ENCODE measurements at places on chromosomes 7 and 10.

- no peak for DNase-seq
Observed at GRCh38 chr10:63286754-63287264, 153.7 kb downstream of the NRBF2 start.

DNA sequence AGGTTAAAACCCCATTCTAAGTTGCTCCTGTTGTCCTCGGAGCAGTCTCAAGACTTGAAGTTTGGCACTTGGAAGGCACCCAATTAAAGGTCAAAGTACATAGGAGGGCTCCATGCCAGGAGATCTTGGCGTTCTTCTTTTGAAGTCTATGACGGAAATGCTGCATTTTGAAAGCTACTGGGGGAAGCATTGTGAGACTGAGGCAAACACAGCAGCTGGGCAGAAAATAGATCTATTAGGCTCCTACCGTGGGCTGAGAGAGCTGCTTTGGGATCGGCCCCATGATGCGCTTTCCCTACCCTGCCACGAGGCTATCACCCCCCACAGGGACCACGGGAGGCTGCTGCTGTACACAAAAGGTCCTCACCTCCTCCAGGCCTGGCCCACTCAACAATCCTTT, 20.0 kb downstream of the KIAA1549 start:
- DNase-seq, result no peak

GRCh38 chr10:59847888-59848287, 58.5 kb downstream of the CCDC6 start:
- no peak for DNase-seq

DNA sequence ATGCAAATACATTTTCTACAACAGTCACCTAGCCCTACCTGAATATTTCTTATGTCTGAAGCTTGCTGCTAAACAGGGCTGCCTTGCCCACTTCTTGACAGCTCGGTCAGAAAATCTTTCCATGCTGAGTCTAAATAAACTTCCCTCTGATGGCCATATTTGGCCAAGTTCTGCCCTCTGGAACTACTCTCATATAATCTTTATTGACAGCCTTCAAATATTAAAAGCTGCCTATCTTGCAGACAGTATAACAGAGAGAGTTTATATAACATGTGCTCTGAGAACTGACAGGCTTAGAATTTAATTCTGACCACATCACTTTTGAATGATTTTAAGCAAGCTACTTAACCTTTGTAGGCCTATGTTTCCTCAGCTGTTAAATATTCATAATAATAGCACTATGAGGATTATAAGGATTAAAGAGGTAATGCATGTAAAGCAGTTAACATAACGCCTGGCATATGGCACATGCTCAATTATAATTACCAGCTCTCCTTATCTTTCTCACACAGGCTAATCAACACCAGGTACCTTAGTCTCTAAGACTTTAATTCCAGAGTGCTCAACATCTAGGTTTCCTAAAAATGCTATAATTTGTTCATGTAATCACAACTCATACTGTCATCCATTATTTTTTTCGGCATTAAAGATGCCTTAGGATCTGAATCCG, 334.1 kb downstream of the HPSE2 start:
- no peak for DNase-seq

- no peak for DNase-seq
Observed at GRCh38 chr7:93030605-93031225, 87.1 kb downstream of the SAMD9 start.

DNA sequence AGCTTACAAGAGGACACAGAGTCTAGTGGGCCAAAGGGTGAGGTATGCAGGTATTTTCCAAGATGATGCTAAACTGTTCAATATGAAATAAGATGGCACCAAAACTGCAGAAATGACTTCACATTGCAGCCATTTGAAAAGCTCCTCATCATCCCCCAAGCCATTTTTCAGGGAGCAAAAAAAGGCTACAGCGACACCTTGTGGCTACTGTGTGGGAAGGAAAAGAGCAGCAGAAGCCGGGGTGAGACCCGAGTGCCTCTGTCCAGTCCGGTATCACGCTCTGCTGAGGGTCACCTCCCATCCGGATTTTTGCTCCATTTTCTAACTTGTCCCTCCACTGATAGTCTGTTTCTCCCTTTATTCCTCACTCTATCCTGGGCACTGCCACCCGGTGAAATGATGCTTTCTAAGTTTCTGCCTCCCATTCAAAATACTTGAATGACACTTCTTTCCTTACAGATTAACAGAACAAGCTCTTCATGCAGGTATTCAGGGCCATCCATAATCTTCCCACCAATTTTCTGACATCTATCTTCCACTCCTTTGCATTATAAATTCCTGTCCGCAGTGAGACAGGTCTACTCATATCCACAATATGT, 220.2 kb downstream of the DGKI start:
- DNase-seq, result peak; percentile 6

GRCh38 chr10:60944058-60944909, at the start of gene RHOBTB1:
Gene RHOBTB1, minus strand, starts transcription at chr10:60944185. Its CDS starts 32,643 bp downstream, at chr10:60911542.
- no peak for DNase-seq

GRCh38 chr7:468681-469562, 50.7 kb downstream of the PDGFA start:
- no peak for DNase-seq

DNA sequence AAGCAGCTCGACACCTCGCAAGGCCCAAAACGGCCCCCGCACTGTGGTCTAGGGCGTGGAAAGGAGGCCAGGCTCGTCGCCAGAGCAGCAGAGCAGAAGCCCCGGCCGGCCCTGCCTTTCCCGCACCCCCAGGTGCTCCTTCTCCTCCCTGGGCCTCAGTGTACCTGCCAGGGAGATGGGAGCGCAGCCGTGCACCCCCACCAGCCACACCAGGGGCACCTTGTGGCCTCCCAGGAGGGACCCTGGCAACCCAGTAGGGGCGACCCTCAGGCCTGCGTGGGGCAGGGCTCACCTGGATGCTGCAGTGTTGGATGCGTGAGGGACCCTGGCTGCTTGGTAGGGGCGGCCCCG, 9.5 kb downstream of the PDGFA start:
- DNase-seq, result no peak

DNA sequence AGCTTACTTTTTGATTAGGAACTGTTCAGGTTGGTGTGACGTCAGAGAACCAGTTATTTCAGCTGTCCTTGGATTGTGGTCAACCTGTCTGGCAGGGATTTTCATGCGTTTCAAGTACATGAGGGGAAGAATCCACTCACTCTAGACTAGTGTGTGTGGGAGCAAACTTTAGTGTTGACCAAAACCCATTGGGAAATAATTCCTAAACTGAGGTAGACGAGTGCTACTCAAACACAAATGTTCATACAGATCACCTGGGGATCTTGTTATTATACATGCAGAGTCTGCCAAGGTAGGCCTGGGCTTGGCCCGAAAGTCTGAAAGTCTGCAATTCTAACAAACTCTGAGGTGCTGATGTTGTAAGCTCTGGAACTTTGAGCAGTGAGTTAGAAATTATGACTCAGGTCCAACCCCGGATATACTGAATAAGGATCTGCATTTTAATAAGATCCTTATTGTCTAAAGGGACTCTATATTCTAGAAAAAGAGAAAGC, 111.1 kb upstream of the CREB5 start:
- DNase-seq, result no peak

DNA sequence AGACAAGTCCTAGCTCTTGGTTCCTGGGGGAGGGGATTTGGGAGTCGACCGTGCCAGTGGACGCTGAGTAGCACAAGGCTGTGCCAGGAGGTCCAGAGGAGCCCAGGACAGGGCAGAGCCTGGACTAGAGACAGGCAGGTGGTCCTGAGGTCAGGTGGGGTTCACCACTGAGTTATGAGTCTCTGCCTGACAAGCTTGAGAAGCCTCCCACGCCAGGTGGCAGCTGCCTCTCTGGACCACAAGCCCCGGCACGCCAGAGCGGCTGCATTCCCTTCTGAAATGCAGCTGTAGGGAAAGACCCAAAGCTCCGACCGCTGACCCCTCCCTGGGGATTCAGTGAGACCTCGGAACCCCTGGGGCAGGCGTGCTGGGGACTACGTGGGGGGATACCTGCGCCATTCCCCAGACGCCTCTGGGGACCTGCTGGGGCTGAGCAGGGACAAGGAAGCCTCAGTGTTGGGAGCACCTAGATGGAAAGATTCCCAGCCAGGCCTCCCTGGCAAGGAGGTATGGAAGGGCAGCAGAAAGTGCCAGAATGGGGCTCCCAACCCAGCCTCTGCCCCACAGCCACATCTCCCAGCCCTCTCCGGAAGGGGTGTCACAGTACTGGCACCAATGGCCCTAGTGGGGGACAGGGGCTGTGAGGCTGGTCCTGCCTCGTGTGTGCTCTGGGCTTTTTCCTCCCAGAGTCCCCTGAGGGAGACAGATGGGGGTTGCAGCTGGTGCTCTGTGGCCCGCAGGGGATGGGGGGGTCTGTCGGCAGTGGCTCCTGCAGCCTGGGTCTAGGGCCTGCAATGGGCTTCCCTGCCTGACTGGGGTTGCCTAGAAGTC, 29.0 kb downstream of the PDGFA start:
- no peak for DNase-seq

DNA sequence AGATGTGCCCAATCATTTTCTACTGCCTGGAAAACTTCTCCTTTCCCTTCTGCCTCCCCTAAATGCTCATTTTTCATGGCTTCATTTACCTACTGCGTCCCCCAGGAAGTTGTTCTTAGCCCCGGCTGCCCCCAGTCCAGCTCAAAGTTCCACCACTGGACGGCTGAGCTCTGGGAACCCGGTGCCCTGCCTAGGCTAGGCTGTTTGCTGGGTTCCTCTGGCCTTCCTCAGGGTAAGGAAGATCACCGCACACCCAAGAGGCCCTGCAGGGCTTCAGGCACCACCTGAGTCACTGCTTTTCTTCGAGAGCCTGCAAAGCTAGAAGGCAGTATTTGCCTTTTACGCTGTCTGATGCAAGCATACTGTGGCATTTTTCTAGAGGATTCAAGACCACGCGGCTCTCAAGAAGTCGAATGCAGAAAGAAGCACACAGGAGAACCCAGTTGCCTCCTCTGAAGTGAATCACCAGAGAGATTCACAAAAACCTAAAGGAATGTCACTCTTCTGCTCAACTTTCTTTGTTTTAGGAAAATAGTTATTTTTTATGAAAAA, 46.7 kb upstream of the ZMIZ1 start:
- DNase-seq, result no peak

GRCh38 chr10:17744341-17744861, 7.6 kb upstream of the TMEM236 start:
- no peak for DNase-seq

DNA sequence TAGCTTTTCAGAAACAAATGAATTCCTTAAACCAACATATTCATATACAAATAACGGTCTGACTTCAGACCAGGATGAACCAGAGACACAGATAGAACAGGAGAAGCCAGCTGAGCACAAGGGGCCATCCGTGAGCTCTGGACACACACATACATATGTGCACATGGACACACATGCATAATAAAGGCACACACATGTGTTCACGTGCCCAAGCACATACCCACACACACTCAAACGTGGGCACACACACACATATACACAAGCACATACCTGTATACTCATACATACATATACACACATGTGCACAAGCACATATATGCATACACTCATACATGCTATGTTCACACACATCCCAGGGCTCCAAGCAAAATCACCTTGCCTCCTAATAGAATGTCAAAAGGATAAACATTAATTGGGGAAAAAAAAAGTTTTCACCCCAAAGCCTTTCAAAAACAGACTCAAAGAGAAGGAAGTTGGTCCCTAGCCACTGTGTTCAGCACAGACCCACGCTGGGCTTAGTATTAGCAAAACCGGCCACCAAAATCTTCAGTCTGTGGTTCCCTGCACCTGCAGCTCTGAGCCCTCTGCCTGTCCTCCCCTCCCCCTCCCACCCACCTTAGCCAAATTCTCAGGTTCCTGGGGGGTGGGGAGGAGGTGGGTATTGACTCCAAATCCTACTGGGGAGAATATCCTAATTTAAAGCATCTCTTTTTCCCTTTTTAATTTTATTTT, 100.4 kb upstream of the MACROH2A2 start:
- DNase-seq, result no peak

GRCh38 chr10:52443419-52444388, 129.6 kb downstream of the DKK1 start:
- DNase-seq, result no peak

GRCh38 chr10:62894156-62894555, 78.0 kb upstream of the EGR2 start:
- DNase-seq, result no peak

DNA sequence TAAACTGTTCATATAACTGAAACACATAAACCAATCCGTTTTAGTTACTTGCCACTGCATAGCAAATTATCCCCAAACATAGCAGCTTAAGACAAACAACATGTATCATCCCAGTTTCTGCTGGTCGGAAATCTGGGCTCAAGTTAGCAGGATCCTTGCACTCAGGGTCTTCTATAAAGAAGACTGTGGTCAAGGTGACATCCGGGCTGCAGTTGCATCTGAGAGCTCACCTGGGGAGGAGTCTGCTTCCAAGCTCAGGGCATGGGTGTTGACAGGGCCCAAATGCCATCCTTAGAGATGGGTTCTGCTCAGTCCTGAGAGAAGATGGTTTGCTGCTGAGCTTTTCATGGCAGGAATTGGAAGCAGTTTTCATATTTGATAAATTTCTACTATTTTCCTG, 431.2 kb downstream of the PAXIP1 start:
- DNase-seq, result no peak

GRCh38 chr10:13673156-13673555, 86.4 kb downstream of the PRPF18 start:
- DNase-seq, result no peak

DNA sequence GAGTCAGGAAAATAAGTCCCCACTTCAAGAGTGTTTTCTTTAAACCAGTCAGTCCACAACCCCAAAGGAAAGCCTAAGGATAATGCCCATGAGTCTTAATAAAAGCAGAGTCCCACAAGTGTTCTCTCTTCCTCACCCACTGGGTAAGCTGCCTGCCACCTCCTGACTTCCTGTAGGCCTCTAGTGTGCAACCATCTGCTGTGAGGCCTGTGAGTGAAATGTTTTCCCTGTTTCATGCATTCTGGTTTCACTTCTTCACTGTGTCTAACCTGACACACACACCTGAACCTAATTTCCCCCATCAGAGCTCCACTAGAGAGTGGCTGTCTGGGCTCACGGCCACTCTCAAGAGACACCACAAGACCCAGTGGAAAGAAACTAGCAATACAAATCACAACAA, 38.9 kb upstream of the GDF10 start:
- no peak for DNase-seq

DNA sequence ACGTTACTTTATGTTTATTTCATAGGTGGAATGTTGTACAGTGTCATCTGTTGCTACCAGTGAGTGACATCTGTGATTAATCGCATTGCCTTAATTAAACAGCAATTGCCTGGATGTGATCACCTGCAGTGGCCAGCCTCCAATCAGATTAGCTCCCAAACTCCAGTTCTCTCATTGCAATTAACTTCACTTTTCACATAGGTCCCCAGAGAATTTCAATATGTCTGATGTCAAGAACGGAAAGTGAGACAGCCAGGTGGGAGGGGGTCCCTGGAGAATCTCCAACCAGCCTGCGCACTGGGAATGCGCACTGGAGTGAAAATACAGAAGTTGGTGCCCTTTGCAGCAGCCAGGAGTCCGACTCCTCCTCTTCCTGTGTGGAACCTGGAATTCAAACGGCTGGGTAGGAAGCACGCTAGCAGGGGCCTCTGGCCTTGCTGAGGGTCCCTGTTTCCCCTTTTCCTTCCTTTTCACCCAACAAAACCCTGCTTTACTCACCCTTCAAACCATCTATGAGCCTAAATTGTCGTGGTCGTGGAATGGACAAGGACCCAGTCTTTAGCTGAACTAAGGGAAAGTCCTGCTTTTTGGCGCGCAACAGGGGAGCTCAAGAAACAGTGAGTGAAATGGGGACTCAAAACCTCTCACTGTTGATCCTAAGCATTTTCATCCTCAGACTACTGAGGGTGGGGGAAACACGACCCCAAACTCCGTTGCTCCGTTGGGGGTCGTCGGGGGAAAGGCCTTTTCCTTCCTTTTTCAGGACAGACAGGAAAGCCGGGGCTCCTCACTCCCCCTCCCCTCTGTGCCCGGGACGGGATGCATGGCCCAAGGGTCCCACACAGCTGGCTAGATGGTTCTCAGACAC, 1355.5 kb upstream of the LRRTM3 start:
- no peak for DNase-seq
